ENCODE measurements at places on chromosomes 7 and 10.

DNA sequence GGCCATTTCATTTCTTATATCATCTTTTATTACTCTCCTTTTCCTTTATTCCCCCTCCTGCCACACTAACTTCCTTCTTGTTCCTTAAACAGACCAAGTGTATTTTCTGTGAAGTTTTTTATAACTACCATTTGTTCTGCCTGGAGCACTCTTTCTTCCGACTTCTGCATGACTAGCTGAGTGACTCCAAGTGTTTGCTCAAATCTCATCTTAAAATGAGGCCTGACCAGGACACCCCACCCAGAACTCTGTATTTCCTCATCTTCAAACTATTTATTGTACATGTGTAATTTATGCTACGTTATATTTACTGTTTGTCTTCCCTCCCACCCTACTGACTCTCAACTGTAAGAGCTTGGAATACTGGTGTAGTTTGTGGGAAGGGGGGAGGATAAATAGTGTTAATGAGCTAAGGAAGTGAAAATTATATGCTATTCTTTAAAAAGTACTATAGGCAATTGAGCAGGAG, 3.2 kb downstream of the MINDY3 start:
- DNase-seq, result no peak

DNA sequence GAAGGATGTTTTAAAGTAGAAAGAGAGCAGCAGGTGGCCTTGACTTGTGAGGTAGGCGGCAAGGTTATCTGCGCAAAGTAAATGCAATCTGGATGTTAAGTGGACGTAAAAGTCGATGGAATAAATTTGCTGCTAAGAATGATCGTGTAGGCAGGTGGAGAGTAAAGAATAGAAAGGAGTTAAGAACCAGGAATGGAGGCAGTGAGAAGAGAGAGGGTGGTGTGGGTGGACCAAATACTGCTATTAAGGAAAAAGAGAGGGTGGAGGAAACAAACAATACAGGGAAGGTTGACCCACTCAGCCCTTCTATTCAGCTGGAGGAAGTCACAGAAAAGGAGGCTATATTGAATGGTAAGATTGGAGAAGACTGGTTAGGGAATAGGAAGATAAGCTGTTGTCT, 1.9 kb upstream of the CUL1 start:
- DNase-seq, result no peak

DNA sequence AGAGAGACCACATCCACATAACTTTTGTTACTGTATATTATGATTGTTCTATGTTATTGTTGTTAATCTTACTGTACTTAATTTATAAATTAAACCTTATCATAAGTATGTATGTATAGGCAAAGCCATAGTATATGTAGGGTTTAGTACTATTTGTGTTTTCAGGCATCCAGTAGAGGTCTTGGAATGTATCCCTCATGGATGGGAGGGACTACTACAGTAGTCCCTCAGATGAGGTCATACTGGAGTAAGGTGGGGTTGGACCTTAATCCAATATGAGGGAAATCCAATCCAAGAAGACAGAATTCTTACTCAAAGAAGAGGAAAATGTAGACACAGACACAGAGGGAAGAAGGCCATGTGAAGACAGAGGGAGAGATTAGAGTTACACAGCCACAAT, 34.1 kb upstream of the MALRD1 start:
- no peak for DNase-seq

GRCh38 chr7:41621953-41622831, 80.7 kb downstream of the INHBA start:
- no peak for DNase-seq

DNA sequence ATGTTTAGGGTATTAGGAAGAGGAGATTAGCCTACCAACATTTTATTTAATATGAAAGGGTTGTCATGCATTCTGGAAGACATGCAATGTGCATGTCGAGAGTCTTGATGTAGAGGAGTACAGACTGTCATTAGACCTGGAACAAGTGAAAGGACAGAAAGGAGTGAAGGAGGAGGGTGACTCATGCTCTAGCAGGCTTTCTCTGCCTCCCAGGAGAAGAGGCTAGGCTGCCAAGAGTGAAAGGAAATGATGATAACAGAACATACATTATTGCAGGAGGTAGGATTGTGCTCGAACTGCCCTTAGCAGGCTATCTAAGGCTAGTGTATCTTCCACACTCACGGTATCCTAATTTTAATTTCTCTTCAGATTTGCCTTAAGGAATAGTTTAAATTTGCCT, 228.8 kb downstream of the EXOC4 start:
- no peak for DNase-seq

DNA sequence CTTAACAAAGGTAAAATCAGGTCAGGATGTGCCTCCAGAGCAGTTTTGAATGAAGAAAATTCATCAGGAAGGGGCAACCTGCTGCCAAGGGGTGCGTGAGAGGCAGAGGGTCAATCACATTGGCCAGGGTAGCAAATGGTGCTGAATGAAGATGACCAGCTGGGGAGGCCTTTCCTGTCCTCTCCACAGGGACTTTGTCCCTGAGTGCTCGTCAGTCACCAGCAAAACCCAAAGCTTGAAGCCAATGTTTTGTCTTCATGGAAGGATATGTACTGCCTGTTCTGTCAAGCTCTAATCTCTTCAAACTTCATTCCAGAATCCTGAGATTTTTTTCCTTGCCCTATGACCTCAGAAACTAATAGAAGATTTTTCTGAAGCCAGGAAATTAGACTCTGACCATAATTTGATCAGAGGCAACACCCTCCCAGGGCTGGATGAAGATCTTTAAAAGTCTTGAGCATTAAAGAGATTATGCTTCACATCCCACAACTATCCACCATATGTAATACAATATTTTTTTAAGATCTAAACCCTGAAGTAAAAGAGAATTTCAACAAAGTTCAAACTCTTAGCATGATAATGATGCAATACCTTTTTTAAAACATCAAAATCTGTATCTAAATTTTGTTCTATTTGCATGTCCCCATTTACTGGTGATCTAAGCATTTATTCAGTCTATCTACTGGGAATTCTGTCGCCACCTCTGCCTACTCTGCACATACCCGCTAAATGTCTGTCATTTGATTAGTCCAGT, 243.0 kb downstream of the SNX13 start:
- DNase-seq, result no peak

DNA sequence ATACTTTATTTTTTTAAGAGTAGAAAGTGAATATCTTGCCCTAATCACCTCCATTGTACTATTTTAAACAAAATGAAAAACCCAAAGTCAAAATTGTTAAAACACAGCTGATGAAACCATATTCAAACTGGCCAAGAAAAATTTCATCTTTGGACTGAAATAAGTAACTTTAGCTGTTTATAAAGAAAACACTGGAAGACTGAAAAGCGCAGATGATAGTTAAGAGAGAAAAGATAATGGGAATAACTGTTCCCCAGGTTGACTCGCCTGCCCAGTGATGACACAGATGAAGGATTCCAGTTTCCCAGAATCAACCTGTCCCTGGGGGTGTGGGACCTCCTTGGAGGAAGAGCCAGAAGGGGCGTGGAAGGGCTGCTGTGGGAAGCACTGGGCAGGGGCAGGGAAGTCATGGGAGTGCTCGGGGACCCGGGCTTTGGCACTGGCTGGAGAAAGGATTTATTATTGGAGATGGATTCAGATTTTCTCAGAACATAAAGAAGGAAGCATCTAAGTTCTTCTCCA, 43.1 kb downstream of the DENND2A start:
- no peak for DNase-seq

DNA sequence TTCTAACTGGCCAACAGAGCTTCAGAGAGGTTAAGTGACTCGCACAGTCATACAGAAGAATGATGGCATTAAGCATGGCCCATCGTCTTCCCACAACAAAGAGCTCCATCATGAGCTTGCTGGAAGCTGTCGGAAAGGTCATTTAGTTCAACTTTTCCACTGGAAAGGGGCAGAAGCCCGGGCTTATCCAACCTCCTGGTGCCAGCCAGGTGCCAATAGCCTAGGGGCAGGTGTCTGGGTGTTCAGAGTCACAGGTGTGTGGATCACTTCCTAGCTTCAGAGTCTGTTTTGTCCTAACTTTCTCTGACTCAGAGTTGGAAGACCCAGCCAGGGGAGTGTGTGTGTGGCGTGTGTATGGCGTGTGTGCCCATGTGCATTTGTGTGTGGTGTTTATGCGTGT, 1.3 kb upstream of the TRPV6 start:
- no peak for DNase-seq

DNA sequence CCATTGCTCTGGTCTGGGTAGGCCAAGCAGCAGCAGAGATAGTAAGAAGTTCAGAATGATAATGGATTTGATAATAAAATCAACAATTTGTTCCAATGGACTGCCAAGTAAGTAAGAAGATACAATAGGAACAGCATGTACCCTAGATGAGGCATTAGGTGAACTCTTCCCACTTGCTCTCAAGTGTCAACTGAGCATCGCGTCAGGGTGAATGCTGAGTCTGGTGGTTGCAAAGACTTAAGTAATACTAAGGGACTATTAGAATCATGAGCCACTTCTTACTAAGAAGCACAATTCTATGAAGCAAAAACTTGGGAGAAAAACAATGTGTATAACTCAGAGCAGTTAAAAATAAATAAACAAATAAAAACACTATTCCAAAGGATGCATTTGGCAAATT, 54.5 kb downstream of the LRRN3 start:
- no peak for DNase-seq

GRCh38 chr7:102834999-102835398, 77.8 kb upstream of the LRRC17 start:
- no peak for DNase-seq

GRCh38 chr10:51080311-51081006, 6.2 kb downstream of the PRKG1 start:
- DNase-seq, result no peak

GRCh38 chr7:80078159-80078731, 56.4 kb upstream of the GNAI1 start:
- DNase-seq, result no peak

- no peak for DNase-seq
Measured at GRCh38 chr7:84950836-84951235, 236.0 kb downstream of the SEMA3D start.
